ENCODE measurements at places on chromosomes 7 and 10.

DNA sequence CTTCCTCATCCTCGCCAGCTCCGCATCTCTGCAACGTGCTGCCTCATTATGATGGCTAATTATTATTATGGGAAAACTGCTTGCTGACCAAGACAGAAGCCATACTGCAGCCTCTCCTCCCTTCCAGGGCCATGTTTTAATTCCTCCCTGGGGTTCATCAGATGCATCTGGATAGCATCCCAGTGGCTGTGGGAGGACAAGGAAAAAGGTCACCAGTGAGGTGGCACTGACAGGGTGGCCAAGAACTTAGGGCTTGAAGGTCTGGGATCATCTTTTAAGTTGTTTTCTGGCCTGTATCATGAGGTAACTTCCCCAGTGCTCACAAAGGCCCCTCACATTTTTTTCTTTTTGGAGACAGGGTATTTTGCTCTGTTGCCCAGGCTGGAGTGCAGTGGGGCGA, 39.6 kb downstream of the KCNH2 start:
- no peak for DNase-seq

DNA sequence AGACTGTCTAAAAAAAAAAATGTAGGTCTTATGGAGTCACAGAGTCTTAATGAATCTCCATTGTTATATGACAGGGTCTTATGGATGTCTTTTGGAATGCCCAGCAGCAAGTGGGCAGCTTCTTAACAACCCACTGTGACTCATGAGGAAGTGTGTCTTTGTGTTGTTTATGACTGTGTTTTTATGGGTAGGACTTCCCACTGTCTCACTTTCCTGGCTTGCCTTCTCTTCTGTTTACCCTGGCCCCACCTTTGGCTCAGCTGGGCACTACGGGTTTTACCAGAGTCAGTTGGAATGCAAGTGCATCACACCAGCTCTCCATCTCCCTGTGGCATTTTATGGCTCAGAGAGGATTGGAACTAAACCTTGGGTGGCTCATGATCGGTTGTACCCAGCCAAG, 580.5 kb downstream of the AUTS2 start:
- no peak for DNase-seq

GRCh38 chr10:97611473-97611872, 21.8 kb downstream of the MORN4 start:
- no peak for DNase-seq

DNA sequence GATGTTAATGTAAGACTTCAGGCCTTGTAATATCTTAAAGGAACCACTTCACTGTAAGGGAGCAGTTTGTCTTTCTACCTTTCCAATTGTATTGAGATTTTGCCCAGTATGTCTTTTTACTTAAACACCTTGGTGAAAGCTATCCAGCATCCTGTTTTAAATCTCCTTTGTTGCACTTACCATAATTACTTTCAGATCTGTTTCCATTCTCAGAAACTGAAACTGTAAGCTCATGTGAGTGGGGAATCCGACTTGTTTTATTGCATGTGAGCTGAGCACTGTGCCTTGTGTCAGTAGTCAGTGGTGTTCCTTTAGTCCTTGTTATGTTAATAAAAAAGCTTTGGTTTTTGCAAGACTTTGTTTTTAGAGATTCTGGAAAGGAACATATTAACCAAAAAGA, 42.2 kb downstream of the BMPR1A start:
- DNase-seq, result no peak

DNA sequence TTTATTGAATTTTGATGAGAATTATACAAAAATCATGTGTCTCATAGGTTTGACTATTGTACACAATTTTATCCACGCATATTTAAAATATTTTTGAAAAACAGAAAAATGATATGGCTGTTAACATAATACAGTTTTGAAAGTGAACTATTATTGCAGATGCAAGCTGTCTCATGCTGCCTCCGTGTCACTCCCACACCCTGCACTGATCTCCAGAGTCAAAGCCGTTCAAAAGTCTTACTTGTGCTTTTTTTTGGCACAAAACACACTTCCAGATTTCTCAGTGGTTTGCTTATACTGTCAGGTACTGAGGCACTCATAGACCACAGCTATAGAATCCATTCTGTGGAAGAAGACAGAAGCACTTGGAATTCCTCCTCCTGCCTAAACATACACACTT, 243.1 kb upstream of the ADARB2 start:
- no peak for DNase-seq

DNA sequence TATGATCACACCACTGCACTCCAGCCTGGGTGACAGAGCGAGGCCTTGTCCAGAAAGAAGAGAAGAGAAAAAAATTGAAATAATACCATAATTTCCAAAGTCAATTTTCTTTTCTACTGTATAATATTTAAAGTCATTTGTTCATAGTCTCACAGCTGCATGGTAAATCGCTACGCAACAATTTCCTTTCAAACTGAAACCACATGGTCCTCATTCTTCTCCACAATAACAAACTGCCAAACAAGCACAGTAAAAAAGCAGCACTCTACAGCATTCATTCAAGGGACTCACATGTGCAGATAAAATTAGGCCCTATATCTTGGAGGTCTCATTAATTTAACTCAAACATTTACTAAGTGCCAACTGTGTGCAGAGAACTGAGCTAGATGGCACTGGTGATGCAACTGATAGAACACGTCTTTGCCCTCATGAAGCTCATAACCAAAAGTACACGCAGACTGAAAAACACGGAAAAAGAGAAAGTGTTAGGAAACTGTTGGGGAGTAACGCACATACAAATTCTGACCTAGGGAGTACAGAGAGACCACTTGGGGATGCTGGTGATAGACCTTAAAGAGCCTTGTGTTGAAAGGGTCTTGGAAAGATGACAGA, 68.4 kb upstream of the SRRM3 start:
- DNase-seq, result peak; percentile 26

- peak; percentile 63 for DNase-seq
These were observed 694 bp upstream of the WASL start for GRCh38 chr7:123749537-123749857.

DNA sequence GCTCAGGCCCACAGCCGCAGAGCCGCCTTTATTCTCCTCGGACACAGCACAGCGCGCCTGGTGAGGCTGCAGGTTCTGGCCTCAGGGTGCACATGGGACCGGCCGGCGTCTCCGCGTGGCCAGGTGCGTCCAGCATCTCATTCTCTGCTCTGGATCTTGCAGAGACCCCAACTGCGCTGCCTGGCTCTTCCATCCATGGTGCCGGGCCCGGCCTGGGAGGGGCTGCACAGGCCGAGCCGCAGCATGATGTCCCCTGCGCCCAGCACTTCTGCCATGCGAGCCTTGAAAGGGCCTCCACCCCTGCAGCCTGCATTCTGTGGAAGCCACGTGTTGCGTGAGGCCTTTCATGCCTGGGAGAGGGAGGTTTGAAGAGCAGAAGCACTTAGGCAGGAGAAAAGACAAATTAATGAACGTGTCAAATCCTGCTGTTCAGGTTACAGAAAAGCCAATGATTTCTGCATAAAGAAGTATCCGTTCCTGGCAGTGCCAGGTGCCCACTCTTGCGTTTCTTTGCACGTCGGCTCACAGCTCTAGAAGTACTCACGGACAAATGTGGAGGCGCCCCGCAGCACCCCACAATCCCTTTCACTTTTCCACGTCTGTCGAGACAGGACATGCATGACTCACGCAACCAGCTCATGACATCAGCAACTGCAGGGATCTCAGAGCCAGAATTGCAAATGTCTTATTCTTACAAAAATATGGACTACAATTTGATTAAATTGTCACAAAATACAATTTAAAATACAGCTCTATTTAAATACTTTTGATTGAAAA, 571.4 kb downstream of the DNAJB6 start:
- no peak for DNase-seq

DNA sequence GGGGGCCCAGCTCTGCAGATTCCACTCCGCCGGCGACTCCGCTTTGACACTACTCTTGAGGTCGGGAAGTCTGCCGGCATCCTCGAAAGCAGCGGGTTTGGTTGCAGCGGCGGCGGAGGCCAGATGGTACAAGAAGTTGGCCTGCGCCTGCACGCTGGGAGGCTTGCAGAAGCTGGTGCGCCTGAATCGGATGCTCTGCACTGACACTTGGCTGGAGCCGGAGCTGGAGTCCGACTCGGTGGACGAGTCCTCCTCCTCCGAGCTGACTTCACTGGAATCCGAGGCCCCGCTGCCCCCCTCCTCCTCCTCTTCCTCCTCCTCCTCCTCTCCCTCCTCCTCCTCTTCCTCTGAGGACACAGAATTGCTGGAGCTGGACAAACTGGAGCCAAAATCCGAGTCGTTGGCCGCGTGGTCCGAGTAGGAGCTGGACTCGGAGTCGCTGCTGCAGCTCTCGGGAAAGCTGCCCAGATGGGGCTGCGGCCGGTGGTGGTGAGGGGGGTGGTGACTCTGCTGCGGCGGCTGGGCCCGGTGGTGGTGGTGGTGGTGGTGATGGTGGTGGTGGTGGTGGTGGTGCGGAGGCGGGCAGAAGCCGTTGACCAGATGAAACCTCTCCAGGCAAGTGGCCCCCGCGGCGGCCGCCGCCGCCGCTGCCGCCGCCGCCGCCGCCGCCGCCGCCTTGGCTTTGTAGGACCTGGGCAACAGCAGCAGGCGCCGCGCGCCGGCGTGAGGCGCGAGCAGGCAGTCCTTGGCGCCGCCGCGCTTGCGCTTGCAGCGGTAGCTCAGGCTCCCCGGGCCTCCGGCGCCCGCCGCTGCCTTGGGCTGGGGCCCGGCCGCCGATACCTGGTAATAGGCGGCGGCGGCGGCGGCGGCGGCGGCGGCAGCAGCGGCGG, 9.0 kb downstream of the SKIDA1 start:
- DNase-seq, result no peak

GRCh38 chr10:129792864-129793263, 171.2 kb downstream of the EBF3 start:
- DNase-seq, result no peak

DNA sequence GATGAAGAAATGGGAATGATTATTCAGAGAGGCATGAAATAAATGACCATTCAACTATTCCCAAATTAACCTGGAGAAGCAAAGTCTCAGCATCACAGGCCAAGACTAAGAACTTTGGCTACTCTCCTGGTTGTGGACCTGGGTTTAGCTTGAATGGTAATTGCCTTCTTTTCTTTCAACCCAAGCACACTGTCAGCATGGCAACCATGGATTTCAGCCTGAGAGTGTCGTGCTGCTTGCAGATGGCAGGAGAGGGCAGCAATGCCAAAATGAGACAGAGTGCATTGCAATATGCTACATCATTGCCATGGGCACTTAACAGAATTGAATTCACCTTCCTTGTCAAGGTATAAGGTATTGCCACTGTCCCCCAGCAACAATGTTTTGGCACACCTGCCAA, 767.2 kb downstream of the REEP3 start:
- no peak for DNase-seq

- no peak for DNase-seq
These were observed 18.2 kb downstream of the SEC31B start for GRCh38 chr10:100501423-100501822.

DNA sequence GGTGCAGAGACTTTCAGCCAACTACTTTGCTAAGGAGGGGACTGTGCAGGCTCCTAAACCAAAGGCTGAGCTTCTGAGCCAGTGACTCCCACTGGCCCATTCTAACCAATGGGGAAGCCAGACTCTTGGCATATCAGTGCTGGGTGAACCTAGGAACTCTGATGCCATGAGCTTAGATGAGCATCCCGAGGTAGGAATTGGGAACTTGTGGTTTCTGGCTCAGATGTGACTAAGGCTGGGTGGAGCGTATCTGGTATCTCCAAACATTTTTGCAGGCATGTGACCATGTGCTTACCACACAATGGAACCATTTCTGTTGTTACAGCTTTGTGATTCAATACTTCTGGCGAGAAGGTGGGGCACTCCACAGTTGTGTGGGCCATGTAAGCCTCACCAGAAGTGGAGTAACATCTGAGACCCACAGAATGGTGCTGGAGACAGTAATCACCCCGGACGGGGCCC, 2.5 kb upstream of the AVPI1 start:
- DNase-seq, result no peak

DNA sequence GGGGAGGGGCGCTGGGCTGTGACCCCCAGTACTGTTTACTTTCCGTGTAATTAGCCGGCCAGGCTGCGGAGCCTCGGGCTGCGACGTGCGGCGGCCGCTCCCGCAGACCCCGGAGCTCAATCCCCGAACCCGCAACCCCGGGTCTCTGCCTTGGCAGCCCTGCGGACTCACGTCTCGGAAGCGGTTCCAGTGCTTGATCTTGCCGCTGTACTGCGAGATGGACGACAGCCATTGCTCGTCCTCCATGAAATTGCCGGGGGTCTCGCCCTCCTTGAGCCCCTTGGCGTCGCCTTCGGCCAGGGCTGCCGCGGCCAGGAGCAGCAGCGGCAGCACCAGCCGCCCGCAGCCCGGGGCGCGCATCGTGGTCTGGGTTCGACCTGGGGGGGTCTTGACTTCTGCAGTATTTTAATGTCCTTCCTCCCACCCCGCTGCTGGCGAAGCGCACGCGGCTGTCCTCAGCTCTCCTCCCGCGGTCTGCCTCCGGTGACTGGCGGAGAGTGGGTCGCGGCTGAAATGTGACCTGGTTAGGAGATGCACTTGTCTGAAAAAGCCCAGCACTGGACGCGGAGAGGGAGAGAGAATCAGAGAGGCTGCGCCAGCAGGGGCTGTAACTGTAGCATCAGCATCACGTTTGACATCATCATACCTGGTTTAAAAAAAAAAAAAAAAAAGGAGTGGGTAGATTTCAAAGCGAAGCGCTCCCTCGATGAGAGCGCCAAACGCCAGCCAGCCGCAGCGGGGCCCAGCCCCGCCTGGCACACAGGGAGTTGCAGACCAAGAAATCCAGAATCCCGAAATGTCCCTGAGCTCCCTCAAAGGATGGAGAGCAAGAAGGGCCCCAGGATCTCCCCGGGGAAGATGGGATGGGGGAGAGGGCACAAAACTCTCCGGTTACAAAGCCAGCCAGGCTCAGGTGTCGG, at the start of gene SPOCK2:
TSS of gene SPOCK2 (minus strand) at position 583 of the 920 bp plus-strand sequence. CDS start at position 360, 223 bp downstream.
- no peak for DNase-seq

- no peak for DNase-seq
These were observed 38.1 kb downstream of the CTTNBP2 start for GRCh38 chr7:117835016-117835664.

DNA sequence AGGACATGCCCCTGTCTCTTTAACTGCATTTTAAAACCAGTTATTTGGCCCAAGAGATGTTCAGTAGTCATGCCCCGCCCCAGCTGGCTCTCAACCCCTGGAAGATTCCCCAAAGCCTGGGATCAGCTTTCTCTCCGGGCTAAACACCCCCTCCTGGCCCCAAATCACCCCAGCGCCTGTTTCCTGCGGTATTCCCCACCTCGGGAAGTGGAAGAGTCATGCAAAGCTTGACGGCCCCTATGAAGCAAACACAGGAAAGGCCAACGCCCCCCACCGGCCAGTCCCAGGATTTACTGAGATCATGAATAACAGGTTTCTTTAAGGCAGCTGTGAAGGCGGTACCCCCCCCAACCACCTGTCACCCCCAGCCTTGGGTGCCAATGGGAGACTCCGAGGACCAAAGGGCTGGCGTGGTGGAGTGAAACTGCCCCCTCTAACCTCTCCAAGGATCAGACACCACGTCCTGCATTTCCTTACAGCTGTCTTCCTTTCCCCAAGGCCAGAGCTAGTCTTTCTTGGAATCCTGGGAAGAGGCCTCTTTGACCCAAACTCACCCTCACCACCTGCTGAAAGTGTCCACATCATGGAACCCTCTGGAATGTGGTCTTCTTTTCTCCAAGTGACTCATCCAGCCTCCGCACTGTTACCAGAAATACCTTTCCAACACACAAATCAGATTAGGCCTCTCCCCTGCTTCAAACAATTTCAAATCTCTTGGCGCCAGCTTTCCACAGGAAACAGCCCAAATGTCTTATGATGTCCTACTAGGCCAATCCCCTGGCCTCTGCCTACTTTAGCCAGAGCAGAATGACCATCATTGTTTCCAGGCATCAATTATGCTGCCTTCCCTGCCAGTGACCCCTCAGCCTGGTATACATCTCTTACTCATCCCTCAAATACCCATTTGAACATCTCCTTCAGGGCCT, 301.5 kb downstream of the ZEB1 start:
- no peak for DNase-seq
